ENCODE measurements at places on chromosomes 2 and 18.

DNA sequence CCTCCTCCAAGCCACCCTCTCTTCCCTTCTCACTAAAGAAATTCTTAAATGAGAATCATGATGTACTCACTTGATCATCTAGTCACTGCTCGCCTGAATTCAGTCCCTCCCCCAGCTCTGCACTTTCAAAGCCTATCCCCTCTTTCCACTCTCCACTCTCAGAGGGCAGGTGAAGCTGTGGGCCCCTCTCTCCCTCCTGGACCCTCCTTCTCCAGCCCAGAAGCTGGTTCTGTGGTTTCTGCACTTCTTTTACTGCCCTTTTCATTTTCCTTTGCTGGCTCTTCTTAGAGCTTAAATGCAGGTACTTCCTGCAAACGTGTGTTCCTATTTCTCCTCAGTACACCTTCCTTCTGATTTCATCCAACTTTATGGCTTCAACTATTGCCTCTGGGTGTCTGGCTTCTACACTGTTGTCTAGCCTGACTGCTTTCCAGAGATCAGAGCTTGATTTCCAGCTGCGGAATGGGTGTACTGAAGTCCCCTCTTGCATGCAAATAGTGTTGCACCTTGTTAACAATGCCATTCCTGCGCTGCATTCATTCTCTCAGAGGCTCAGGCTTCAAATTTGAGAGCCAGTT is 15.3 kb upstream of the TXNDC2 start:
- DNase-seq, result no peak

- DNase-seq, result no peak
Measured at GRCh38 chr2:120463527-120463926, 117.6 kb downstream of the INHBB start.

GRCh38 chr2:199806179-199806578 is 44.8 kb downstream of the FTCDNL1 start:
- DNase-seq, result no peak

DNA sequence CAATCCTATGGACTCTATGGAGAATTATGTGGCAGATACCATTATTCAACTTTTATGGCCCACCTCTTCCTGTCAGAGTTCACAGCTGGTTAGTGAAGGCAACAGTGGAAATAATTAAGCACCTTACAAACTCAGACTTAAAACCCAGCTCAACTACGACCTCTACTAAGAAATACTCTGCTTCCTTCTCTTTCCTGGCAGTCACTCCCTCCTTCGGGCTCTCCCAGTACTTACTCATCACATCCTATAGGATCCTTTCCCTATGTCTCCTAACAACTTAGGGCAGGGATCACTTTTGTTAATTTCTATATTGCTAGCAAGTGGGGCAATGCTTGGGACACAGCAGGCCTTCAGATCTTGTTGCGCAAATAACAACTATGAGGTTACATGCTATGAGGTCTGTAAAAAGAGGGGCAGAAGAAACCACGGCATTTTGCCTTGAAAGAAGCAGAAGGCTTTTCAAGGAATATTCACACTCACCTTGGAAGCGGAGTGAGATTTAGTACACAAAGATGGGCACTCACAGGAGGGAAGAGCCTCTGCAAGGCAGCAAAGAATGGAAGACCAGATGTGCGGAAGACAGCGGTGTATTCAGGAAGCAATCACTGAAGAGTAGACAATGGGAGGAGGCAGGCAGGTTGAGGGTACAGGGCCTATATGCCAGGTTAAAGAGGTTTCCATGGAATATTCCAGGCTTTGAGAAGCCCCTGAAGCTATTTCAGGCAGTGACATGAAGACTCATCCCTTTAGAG is 2.1 kb downstream of the STK39 start:
- DNase-seq, result no peak

GRCh38 chr2:132776287-132776686 is 106.3 kb upstream of the LYPD1 start:
- DNase-seq, result no peak

DNA sequence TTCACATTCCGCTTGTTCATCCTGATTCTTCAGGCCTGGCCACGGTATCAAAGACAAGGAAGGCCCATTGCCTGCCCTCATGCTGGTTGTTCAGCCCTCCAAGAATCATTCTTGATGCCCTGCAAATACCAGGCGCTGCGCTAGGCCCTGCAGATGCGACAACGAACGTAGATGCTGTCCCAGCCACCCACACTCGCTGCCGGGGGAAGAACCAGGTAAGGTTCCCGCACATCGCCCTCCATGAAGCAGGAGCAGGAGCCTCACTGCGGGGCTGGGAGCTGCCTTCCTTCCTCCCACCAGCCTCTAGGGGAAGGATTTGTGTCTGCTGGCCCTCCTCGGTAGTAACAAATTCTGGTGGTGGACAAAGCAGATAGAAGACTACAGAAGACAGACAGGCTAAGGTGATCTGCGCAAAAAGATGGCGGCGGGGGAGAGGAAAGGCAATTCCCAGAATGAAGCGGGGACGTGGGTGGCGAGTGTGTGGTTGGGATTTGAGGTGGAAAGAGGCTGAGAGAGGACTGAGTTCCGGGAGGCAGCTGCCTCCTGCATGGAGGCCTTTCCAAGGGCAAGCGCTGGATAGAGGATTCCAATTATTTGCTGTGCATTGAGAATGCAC is 19.8 kb upstream of the GPR55 start:
- no peak for DNase-seq

DNA sequence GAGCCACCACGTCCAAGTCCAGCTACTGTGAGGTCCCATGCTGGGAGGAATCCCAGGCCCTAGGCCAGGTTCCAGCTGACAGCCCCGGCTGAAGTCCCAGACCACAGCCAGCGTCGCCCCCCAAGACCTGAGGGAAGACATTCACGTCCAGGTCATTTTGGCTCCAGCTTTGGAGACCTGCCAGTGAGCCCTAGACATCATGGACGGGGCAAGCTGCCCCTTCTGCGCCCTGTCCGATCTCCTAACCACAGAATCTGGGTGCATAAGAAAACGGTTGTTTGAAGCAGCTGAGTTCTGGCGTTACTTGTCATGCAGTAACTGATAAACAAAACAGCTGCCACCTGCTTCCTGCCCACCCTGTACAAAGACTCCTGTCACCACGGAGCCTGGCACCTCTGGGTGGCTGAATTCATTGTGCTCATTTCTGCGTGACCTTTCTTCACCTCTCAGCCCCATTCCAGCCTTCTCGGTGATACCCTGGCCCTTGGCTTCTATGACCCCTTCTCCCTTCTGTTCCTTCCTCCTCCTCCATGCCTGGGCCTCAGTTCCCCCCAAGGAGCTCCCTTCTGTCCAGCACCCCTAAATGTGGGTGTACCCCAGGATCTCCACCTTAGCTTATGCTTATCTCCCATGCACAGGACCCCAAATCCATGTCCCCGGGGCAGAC is 72.6 kb upstream of the SMAD7 start:
- no peak for DNase-seq

- DNase-seq, result no peak
Measured at GRCh38 chr2:180494286-180494685, 486.1 kb upstream of the UBE2E3 start.

DNA sequence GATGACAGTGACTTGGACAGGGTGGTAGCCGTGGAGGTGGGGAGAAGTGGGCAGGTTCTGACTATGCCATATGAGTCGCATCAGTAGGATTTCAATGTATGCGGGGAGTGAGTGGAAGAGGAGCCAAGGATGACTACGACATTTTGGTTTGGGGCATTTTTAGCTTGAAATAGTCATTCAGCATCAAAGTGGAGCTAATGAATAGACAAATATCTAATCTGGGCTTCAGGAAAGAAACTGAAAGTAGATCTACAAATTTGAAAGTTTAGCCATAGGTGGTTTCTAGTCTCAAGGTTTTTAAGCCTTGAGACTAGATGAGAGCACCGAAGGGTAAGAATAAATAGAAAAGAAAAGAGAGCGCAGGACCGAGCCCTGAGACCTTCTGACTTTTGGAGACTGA is 58.3 kb downstream of the FEZ2 start:
- DNase-seq, result no peak

- DNase-seq, result no peak
Measured at GRCh38 chr2:120128216-120128615, 95.0 kb downstream of the TMEM185B start.

GRCh38 chr2:42492691-42493467 is 903 bp downstream of the KCNG3 start:
- no peak for DNase-seq

DNA sequence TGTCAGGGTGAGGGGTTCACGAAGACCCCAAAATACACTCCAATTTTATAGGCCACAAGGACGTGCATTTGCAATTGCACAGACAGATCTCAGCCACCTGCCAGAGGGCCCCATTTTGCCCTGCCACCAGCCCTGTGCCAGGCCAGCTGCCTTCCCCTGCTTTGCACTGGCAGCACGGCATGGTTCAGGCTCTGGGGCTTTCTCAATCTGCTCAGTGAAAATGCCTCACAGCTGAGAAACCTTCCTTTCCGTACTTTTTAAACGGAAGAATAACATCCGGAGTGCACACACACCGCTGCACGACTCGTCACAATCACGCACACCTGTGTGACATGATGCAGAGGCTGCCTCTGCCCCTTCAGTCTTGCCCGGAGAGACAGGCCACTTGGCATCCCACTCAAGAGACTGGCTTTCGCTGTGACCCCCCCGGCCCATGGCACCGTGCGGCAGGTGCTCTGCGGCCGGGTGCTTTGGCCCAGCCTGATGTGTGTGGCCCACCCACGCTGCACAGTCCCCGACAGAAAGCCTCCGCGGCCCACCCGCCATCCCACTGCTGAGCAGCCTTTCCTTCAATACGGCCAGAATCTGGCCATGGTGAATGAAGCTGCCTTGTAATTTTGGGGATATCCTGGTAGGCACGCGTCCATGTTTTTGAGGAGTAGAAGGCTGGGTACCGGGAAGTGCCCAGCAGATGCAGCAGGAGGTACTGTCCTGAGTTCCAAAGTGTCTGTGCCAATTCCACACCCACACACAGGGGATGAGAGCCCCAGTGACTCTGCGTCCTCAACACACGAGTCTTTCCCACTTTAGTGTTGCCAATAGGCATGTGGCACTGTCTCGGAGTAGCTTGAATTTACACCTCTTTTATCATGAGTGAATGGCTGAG is 88.8 kb downstream of the USP40 start:
- DNase-seq, result no peak

DNA sequence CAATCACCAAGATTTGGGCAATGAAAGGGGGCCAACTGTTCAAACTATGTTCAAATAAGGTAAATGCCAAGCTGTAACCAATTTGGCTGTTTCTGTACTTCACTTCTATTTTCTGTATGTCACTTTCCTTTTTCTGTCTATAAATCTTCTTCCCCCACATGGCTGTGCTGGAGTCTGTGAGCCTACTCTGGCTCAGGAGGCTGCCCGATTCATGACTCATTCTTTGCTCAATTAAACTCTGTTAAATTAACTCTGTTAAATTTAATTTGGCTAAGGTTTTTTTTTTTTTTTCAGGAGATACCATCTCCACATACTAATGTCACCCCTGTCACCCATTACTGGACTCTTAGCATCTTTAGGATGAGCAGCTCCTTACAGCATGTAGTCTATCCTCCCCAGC is 178.8 kb upstream of the TWIST2 start:
- no peak for DNase-seq

DNA sequence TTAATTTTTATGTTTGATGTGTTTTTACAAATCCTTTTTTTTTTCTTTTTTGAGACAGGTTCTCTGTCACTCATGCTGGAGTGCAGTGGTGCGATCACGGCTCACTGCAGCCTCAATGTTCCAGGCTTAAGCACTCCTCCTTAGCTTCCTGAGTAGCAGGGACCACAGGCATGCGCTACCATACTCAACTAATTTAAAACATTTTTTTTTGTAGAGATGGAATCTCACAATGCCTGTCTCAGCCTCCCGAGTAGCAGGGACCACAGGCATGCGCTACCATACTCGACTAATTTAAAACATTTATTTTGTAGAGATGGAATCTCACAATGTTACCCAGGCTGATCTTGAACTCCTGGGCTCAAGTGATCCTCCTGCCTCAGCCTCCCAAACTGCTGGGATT is 3.2 kb downstream of the NOTO start:
- DNase-seq, result peak; percentile 55

DNA sequence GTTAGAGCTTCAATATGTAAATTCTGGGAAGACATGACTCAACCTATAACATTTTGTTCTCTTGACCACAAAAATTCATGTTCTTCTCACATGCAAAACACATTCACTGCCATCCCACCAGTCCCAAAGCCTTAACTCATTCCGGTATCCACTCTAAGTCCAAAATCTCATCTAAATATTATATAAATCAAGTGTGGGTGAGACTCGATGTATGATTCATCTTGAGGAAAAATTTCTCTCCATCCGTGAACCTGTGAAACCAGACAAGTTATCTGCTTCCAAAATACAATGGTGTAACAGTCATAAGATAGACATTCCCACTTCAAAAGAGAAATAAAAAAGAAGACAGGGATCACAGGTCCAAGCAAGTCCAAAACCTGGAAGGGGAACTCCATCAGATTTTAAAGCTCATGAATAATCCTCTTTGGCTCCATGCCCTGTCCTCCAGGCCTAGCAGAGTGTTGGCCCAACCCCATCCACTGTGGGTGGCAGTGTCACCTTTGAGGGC is 101.3 kb downstream of the RAD51AP2 start:
- no peak for DNase-seq

DNA sequence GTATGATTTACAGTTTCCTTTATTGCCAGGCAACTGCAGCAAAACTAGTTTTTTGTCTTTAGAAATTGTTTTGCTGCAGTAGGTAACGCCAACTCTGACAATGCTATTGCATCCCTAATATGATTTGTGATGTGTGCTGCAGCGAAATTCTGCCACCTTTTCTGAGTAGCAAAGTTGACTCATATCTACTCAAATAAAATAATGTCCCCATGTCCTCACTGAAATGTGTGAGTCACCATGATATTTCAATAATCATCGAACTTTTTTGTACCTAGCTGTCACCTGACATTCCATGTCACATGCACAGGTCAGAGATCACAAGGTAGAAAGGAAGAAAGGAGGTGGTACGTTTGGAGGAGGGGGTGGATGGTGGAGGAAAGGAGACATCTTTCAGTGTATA is 205.0 kb downstream of the RAD51AP2 start:
- DNase-seq, result no peak

- DNase-seq, result no peak
Measured at GRCh38 chr2:231300020-231300721, 95.3 kb upstream of the B3GNT7 start.

DNA sequence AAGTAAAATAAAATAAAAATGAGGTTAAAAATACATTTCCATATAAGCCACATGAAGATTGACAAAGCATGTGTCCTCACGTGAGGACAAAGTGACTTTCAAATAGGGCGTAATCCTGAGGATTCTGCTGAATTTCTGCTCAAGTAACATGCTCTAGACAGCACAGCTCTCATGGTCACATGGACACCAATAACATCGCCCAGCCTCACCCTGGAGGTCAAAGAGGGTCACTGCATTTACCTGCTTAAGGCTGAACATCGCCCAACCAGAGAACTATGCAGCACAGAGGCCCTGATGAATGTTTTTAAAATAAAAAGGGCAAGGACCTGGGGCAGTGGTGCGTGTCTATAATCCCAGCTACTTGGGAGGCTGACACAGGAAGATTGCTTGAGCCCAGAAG is 30.2 kb downstream of the TGFBRAP1 start:
- no peak for DNase-seq

GRCh38 chr18:50193796-50194630 is 934 bp downstream of the MYO5B start:
- no peak for DNase-seq

GRCh38 chr2:45128580-45128997 is 119.3 kb upstream of the SIX2 start:
- peak; percentile 69 for DNase-seq
